Mucosa of descending colon (tissue), 3 donors: ENCODE measurements at places on chromosomes 4 and X. TPM values are rescaled to one million over a fixed set of nuclear protein-coding genes. Genes with fewer than 3 reads are reported as not detected.

DNA sequence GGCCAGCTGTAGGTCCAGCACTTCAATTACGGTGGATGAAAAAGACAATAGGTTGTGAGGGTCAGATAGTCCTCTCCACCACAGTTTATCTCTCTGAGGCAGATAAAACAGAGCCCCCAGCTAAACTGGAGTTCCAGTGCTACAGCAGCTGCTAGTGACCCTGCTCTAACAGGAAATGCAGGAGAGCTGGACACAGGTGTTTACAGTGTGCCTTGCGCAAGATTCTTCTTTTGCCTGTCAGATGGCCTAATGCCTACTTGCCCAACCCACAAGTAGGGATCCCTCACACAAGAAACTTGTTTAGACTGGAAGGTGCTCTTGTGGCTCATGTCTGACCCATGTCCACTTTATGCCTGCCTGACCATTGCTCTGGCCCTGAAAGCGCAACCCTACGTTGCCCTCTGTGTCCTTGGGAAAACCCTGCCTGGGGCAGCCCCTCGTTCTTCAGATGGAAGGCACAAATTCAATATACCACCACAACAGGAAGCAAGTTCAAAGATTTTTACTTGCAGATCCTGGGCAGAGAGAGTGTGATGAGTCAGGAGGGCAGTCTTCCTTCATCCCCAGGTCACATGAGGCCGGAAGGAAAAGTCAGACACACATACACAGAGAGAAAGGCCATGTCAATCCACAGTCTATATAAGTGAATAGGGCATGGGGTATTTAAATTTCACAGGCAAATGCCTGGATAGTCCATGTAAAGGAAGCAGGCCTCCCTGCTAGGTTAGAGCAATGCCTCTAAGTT is 105.1 kb upstream of the ADGRL3 start:
- no peak for DNase-seq

DNA sequence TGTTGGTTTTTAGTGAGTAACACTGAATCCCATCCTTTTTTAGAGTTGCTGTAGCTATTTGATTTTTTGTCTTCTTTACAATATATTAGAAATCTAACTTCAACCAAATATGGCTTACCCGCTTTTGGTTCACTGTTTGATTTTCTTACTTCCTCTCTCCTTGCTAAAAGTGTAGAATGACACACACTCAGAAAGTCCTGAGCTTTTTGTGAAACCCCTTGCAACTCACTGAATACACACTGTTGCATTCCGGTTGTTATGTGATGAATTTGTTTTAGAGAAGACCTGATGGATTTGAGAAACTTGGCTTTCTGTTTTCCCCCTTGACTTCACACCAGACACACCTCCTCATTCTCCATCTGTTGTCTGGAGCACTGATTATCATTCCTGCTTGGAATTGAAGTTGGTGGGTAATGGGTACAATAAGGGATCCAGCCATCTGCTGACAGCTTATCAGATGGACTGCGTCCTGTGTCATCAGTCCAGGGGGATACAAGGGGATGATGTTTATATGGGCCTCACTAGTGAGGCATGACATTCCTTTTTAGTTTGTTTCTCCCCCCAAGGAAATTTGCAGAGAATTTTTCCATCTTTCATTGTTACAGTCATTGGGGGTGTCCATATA is 5.2 kb downstream of the TMEM164 start:
- DNase-seq, result no peak

- DNase-seq, result no peak
These were observed 154.0 kb downstream of the RBMX2 start for GRCh38 chrX:130555757-130556156.

DNA sequence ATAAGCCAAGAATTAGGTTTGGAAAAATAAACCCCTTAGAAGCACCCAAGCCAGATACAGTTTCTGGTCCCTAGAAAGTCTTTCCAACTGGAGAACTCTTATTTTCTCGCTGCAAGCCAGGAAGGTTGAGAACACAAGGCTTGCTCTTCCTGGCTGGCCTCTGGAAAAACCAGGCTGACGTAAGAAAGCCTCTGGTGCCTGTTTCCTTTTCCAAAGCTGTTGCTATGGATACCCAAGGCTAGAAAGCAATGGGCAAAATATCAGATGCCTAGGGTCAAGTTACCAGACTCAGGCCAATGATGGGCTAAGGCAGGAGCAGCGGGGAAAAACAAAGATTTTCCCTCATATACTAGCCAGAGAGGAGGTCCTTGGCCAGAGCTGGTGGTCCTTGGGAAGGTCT is 281.6 kb downstream of the KLHL13 start:
- no peak for DNase-seq

DNA sequence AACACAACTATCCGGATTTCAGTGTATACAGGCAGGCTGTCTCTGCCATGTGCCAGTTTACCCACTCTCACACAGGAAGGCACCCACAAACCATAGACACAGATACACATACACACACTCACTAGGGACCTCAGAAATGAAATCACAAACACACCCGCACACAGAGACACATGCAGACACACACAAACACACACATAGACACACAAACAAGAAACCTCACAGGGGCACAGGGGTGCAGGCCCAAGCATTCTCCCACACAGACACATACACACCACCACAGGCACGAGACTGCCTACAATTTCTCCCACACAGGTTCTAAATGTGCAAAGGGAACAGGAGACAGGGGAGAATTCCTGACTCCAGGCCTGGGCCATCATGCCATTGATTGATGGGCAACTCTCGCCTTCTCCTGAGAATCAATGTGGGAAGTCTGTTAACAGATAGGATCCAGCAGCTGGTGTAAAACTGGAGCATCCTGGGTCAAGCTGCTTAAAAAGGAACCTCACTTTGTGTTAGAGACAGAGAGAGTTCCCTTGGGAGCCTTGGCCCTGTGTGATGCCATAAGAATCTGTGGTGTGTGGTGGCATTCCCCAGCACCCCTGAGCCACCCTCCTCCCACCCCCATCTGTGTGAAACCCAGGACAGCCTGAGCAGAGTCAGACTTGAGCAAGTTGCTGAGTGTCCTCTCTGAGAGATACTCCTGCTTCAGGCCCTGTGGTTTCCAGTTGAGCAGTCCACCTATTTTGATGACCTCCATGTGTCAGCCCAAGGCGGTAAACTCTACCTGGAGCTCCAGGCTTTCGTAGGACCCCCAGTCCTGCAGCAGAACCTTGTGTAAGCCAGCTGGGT is 33.9 kb downstream of the NBDY start:
- peak; percentile 7 for DNase-seq

GRCh38 chr4:137452799-137453198 is 79.5 kb downstream of the PCDH18 start:
- no peak for DNase-seq

- no peak for DNase-seq
These were observed 930.2 kb upstream of the GRID2 start for GRCh38 chr4:91373546-91373945.

DNA sequence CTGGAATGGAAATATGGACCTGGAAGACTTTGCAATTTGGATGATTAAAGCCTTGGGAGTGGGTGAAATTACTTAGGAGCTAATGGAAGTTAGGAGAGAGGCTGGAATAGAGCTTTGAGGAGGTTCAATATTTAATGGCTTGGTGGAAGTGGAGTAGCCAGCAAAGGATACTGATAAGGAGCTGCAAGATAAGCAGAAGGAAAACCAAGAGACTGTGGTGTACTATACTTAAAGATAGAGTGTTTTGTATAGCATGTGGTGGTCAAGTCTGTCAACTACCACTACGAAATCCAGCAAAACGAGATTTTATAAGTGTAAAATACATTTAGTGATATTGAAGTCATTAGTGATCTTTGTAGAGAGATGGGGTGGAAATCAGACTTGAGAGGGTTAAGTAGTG is 54.0 kb upstream of the TMLHE start:
- DNase-seq, result no peak

MAGEA1 gene
- not detected for total RNA-seq
